ENCODE measurements at places on chromosomes 3 and 15.

GRCh38 chr3:52606373-52607085, 70.1 kb downstream of the UQCC5 start:
- no peak for DNase-seq

DNA sequence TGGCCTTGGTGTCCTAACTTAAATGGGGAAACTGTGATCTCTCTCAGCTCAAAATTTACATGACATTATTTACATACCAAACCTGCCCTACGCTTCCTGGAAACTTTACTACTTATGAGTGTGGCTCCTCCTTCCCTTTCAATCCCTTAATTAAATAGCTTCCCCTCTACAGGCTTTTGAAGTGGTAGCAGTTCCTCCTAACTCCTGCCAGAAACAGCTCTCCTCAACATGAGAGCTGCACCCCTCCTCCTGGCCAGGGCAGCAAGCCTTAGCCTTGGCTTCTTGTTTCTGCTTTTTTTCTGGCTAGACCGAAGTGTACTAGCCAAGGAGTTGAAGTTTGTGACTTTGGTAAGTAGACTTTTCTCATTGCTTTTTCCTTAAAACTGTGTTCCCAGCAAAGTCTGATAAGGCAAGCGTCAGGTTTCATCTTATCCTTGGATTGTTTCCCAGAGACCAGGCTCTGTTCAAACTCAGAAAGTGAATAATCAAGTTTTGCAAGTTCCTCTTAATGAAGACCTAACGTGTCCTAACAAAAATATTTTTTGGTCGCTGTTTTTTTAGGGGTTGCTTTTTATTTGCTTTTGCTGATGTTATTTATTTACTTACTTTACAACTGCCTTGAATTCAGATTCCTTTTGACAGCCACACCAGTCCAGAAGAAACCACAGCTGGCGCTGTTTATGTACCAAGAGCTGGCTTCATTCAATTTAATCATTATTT, at the start of gene ACP3:
ACP3 (plus strand) TSS at position 179 of the 720 bp plus-strand sequence; CDS start at position 229, 50 bp downstream.
- DNase-seq = no peak

DNA sequence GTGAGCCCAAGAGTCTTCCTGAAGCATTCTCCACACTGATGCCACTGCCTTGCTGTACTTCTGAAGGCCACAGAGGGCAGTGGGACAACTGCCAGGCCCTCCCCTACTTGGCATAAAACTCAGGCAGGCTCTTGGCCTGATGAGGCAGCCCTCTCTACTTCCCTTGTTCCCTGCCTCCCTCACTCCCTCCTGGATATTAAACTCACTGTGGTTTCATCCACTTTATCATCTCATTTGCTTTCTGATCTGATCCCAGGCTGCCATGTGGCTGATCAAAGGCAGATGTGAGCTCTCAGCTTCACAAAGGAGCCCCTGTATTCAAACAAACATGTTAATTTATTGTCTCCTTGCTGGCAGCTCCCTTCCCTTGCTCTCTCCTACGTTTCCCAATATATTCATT, 533.5 kb downstream of the IGSF11 start:
- peak; percentile 41 for DNase-seq

GRCh38 chr3:112338021-112338726, 5.2 kb downstream of the CD200 start:
- no peak for DNase-seq

GRCh38 chr3:2099028-2099671, 484 bp downstream of the CNTN4 start:
- DNase-seq = no peak

DNA sequence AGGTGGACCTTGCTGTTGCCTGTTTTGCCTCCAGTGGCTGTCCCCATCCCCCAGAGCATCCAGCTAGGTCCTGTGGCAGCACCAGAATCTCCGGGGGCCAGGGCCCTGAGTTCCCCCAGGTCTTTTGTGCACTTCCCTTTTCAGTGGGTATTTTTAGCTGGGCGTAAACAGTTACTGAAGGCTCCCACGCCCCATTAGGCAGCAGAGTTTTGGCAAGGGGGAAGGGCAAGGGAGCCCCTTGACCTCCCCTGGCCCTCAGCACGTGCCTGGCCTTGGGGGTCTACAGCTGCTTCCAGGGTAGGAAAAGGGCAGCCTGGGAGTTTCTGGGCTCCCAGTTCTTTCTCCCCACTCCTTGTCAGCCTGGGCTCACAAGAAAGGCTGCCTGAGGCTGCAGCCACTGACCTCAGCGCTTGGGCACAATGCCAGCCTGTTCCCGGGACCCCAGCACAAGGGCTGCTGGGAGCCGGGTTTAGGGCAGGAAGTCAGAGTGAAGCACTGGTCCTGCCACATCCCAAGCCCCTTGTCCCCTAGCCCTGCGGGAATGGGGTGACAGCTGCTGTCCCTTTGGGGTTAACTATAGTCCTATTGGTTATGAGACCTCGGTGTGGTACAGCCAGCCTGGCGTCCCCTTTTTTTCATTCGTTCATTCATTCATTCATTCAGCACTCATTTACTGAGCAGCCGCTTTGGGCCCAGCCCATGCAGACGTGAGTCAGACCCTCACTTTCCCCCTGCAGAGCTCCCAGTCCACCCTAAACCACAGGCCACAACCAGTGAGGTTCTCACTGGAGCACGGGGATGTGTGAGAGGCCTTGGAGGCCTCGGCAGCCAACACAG, 8.4 kb downstream of the CSK start:
- no peak for DNase-seq

GRCh38 chr3:183529717-183530116, 25.8 kb downstream of the KLHL6 start:
- no peak for DNase-seq

DNA sequence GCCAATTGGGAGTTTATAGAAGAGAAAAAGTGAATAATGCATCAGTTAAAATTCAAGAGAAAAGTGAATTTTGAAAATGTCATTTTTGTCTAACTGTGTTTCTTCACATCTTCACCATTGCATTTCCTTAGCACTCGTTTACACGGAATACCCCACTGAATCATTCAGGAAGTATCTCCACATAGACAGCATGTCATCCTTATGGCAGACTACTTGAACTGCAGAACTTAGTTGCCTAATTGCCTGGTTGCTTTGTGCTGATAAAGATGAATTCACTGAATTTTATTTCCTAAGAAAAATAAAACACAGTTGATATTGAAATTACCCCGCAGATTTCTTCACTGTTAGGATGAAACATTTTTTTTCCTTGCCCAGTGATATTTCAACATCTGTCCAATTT, 627.1 kb downstream of the ROBO1 start:
- peak; percentile 16 for DNase-seq

GRCh38 chr3:16303037-16303575, 38.1 kb downstream of the OXNAD1 start:
- DNase-seq = no peak

GRCh38 chr3:79477242-79477641, 290.6 kb downstream of the ROBO1 start:
- DNase-seq = no peak

GRCh38 chr3:65558826-65559225, 479.9 kb downstream of the MAGI1 start:
- DNase-seq = no peak

- DNase-seq = no peak
These were observed 169.6 kb downstream of the B3GALNT1 start for GRCh38 chr3:160935413-160936095.

Measured in RKO (cell line).